HFF-Myc (cell line): ENCODE measurements at places on chromosomes 1 and 21.

GRCh38 chr21:37757606-37758376, 158.5 kb downstream of the KCNJ6 start:
- DNase-seq, result no peak

DNA sequence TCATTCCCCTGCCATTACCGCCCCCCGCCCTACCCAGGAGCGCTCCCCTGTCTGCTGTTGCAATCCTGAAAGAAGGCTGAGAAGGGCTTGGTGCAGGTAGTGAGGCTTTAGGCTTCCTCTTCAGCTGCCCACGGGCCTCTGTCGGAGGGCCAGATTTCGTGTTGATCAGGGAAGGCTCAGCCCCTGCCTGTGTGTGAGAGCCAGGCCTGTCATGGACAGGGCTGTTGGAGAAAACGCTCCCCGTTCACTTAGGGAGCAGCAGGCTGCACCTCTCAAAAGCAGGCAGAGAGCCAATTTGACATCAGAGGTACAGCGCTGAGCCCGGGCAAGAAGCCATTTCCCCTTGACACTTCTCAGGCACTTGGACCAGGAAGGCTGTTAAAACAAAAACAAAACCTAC, 19.0 kb downstream of the TEX35 start:
- no peak for DNase-seq

DNA sequence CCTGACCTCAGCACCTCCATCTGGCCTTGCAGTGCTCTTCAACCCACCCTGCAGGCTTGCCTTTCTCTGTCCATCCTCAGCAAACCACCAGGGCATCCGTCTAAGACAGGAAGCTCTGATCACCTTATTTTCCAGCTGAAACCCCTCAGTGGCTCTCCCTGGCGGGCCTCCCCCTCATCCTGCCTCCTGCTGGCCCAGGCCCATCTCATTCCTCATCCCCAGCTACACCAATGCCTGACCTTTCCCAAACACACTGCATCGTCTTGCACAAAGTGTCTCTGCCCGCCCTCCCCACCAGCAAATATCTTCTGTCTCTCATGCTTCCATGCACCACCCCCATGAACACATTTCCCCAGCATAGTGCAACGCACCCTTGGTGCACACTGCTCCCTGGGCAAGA, 205.0 kb downstream of the TOMM20 start:
- DNase-seq, result no peak

DNA sequence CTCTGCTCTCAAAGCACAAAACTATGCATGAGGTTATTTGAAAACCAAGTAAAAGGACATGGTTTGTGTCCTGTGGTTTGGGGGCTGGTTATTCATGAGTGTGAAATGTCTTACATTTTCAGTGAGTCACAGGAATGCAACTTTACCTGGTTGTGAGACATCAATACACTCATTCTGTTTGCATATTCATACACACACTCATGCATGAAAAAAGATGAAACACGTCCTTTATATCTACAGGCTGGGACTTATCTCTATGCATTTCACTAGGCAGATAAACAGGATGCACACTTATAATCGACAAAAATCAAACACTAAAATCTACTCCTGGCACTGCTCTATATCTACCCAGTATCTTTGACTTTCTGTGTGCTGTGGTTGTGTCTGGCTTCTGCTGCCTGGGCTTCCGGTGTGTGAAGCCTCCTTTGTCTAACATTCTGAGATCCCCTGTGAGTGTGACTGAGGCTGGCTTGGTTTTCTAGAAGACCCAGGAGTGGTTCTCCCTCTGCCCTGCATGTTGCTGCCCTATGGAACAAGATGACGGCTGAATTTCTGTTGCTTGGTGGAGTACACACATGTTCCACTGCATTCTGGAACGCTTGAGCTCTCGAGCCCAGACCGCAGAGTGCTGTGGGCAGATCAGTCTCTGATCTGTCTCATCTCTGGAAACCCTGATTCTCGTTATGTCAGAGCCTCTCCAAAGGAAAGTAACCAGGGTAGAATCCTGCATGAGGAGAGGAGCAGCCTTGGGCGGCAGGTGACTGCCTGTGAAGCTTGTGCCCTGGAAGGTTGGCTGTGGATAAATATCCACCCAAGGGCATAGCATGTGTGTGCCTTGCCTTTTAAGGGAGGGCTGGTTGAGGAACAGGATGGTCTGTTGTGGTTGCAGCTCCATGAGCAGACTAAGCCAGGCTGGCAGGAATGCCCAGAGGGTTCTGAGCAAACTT, 19.7 kb upstream of the FASLG start:
- no peak for DNase-seq

- DNase-seq, result no peak
Measured at GRCh38 chr21:42539342-42539741, 25.7 kb downstream of the SLC37A1 start.

DNA sequence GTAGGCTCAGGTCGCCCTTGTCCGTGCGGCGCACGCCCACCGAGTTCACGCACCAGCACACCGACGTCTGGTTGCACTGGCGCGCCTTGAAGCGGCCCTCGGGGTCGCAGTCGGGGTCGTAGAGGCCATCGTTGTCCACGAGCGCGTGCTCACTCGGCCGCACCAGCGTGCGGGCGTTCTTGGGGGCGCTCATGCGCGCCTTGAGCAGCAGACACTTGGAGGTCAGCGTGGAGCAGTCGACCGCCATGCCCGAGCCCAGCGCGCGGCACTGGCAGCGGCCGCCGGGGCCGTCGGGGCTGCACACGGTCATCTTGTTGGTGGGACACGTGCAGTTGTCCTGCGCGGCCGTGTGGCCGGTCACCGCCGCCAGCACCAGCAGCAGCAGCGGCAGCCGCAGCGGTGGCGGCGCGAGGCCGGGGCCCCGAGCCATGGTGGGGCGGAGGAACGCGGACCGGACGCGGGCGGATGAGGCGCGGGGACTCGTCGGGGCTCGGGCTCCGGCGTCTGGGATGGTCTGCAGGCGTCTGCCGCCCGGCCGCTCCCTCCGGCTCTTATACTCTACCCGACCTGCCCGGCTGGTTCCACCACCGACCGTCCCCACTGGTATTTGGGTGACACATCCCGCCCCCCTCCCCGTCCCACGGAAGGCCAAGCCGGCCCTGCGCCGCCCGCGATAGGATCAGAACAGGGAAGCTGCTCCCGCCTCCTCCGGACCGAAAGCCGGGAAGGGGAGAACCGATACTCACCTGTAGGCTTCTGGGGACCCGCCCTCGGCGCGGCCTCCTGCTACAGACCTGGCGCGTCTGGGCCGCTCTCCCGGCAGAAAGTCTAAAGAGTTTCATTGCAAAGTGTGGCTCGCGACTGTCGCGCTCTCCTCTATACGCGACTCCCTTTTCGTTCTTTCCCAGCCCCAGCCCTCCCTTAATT, at the start of gene TACSTD2:
Gene TACSTD2 (minus strand): TSS at position 526 of the 927 bp plus-strand sequence. CDS start 96 bp downstream, at position 430.
- DNase-seq, result no peak

DNA sequence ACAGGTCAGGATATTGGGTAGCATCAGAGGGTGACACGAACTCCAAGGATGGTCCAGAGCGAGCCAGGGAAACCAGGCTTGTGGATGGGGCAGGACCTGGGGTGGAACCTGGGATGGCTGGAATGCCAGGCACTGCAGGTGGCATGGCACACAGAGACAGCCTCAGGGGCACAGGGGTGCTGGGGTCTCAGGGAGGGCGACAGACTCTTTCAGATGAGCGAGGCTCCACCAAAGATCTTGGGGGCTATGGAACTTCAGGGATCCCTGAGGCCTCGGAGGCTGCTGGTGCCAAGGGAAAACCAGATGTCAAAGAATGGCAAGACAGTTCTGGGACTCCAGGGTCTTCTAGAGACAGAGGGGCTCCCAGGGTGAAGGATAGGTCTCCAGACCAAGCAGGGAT, 21.4 kb downstream of the IGFN1 start:
- no peak for DNase-seq

DNA sequence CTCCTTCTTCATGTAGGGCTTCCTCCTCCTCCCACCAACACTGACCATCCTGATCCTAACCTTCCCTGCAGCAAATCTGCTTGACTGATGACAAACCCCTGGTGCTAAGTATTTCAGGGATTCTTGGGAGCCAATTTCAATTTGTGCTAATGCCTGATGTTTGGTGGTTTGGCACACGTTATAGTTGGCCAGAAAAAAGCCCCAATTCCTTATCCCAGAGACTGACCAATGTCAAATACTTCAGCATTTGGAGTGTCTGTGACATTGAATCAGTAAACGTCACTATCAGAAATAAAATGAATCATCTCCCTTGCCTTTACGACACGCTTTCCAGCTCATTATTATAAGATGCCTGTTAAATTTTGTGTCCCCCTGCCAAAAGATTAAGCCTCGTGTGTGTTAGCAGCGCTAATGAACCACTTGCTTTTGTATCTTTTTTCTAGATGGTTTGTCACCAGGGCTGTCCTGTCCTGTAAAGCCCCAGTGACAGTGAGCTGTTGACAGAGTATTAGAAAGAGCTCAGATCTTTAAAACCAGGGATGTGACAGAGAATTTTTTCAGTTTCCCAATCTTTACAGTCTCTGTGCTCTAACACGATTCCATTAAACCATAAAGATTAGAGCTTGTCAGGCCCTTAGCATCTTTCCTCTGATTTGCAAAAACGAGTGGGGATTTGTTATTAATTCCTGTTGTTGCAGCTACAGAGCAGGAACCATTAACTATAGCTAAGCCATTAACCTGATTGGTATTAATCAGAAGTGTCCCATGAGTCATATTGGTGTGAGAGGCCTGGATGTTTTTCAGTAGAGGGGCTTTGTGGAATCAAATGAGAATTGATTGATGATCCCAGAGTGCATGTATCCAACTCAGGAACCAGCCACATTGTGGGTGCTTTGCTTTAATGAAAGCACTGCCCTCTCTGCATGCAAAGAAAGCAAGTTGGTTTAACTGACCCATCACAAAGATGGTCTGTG, 665.1 kb upstream of the PLXNA2 start:
- no peak for DNase-seq

- peak; percentile 42 for DNase-seq
Measured at GRCh38 chr1:201408176-201408833, 9.2 kb upstream of the LAD1 start.

DNA sequence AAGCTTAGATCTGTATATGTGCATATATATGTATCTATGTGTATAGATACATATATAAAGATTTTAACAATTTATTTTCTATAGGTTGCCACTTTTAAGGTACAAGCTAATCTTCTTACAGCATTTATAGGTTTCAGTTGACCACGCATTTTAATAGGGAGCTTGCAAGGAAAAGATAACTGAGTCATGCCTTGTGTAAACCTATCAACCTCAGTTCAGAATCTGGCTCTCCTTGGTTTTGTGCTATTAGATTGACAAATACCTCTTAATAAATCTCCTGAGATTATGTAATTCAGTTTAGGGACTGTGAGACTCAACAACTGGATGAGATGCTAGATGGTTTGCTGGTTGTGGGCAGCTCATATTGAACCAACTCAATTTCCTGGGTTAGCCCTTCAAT, 114.7 kb upstream of the SERBP1 start:
- no peak for DNase-seq

DNA sequence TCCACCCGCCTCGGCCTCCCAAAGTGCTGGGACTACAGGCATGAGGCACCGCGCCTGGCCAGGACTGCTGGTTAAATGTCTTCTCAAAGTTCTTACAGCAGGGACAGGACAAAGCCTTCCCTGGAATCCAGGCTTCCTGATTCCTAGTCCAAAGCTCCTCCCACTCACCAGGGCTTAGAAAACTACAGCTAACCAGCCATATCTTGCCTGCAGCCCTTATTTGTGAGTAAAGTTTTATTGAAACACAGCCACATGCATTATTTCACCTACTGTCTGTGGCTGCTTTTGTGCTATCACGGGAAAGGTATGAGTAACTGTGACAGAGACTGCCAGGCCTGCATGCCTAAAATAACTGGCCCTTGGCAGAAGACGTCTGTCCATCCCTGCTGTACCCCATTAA, 24.4 kb downstream of the TMCO4 start:
- DNase-seq, result no peak

- no peak for DNase-seq
Measured at GRCh38 chr1:101002551-101002950, 23.0 kb downstream of the DPH5 start.

DNA sequence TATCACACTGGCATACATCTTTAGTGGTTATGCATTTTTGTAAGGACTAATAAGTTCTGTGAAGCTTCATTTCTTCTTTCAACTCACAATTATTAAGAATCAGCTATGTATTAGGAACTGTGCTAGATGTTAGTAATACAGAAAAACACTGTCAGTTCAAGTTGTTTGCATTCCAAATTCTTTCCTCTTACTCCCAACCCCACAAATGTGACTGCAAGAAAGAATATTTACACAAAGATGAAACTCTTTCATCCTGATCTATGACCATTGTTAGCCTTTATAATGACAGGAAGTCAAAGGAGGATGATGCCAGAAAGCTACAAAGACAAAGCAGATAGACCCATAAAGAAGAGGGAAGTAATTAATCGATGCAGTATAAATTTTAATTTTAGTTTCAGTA, 21.0 kb upstream of the GADD45A start:
- DNase-seq, result no peak

- no peak for DNase-seq
Measured at GRCh38 chr1:30893776-30894507, 14.6 kb downstream of the SDC3 start.
